Thoracic aorta (tissue), 2 donors: ENCODE measurements at places on chromosomes 3 and 15. TPM values are rescaled to one million over a fixed set of nuclear protein-coding genes. Genes with fewer than 3 reads are reported as not detected.

The TRIM42 gene
- total RNA-seq = not detected

The NOX5 gene
- 0.54 TPM for total RNA-seq

The PARP16 gene
- total RNA-seq = 7.2 TPM

The CCR3 gene
- total RNA-seq = not detected
